ENCODE measurements at places on chromosomes 16 and 17.

- peak; percentile 49 for DNase-seq
These were observed 7.4 kb downstream of the FOXF1 start for GRCh38 chr16:86517652-86518258.

- peak; percentile 84 for DNase-seq
These were observed 309.4 kb downstream of the SEC14L1 start for GRCh38 chr17:77449908-77450741.

- DNase-seq = no peak
These were observed at the start of gene CACNG5 for GRCh38 chr17:66834919-66835454. Gene CACNG5, plus strand, starts transcription at chr17:66835117. Its CDS starts 42,216 bp downstream, at chr17:66877333.

DNA sequence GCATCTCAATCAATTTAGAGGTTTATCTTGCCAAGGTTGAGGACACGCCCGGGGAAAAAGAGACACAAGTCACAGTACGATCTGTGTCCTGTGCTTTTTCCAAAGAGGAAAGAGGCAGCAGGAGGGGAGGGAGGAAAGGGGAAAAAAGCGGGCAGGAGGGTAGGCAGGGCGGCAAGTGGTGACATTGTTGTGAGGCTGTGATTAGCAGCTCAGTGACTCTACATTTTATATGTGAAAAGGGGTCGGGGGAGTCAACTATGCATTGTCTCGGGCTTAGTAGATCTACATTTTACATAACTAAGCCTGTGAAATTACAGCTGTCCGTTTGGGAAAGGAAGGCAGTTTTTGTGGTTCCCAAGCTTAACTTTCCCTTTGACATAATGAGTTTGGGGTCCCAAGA, 22.2 kb upstream of the RIPOR1 start:
- no peak for DNase-seq

- DNase-seq = no peak
These were observed 17.3 kb downstream of the SLC35G3 start for GRCh38 chr17:35176897-35177296.

DNA sequence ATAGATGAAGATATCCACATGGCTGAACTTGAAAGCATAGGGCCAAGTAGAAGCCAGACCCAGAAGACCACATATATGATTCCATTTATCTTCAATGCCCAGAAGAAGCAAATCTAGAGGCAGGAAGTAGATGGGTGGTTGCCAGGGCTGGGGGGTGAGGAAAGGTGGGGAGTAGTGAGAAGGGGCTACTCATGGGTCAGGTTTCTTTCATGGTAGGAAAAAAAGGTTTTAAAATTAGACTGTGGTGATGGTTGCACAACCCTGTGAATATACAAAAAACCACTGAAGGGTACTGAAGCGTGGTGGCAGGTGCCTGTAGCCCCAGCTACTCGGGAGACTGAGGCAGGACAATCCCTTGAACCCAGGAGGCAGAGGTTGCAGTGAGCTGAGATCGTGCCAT, 5.4 kb downstream of the CD2BP2 start:
- no peak for DNase-seq

- DNase-seq = peak; percentile 90
These were observed at the start of the genes CHTF8 and UTP4 for GRCh38 chr16:69132424-69133252. Gene CHTF8, minus strand, starts transcription at chr16:69132588. Its CDS starts 11,130 bp downstream, at chr16:69121458. Gene UTP4, plus strand, starts transcription at chr16:69132649. Its CDS starts 811 bp downstream, at chr16:69133460.

GRCh38 chr16:21953541-21953902, 361 bp downstream of the UQCRC2 start:
- DNase-seq = no peak

DNA sequence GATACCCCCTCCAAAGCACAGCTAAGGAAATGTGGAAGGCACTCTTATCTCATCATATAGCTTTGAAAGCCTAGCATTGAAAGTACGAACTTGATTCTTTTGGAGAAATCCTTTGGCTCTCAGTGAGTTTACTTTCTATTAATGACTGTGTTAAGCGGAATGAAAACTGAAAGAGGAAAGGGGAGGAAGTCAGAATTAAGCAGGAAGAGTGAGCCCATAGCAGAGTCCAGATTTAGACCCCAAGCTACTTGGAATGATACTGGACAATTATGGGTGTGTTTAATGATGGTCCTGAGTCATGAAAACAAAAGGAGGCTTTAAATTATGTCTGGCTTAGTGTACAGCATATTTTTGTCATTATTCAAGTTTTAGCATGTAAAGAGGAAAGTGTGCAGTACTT, 42.2 kb downstream of the TENT4B start:
- DNase-seq = no peak

GRCh38 chr17:37824534-37825485, 80.0 kb upstream of the HNF1B start:
- DNase-seq = no peak

DNA sequence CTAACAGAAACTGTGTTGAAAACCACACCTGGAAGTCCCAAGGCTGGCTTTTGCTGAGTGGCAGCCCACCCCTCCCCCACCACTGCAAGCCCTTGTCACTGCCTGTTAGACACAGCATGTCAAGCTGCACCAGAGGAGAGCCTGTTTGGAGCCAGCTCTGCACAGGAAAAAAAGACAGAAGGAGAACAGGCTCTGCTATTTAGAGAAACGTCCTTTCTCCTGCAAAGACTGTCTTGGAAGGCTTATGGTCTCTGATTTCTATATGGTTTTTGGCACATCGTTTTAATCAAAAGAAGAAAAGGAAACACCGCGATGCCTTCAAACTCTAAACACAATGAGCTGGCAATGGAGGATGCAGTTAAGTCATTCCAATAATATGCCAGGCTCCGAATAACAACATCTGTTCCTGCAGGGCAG, 275.5 kb downstream of the MAP2K4 start:
- DNase-seq = no peak

DNA sequence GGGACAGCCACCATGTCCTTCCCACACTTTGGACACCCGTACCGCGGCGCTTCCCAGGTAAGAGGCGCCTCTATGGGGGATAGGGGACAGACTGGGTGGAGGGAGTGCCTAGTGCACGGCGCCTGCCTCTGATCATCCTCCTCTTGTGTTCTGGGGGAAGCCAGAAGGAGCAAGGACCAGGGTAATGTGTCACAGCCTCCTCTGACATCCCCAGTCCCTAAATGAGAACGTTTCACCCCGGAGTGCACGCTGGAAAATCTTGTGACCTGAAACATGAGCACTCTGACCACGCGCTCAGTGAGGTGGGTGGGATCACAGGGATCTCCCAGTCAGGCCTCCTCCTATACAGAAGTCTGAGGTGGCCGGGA, 1.1 kb downstream of the IRX6 start:
- no peak for DNase-seq

DNA sequence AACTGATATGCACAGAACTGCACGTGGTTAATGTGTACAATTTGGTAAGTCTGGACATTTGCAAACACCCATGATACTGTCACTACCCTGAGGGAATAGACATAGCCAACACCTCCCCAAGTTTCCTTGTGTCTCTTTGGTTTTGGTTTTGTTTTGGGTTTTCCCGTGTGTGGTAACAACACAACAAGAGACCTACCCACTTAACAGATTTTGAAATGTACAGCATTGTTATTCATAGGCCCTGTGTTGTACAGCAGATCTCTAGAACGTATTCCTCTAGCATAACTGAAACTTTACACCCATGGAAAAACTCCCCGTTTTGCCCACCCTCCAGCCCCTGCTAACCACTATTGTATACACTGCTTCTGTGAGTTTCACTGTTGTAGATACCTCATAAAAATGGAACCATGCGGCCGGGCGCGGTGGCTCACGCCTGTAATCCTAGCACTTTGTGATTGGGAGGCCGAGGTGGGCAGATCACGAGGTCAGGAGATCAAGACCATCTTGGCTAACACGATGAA, 76.3 kb upstream of the TBC1D3K start:
- no peak for DNase-seq

DNA sequence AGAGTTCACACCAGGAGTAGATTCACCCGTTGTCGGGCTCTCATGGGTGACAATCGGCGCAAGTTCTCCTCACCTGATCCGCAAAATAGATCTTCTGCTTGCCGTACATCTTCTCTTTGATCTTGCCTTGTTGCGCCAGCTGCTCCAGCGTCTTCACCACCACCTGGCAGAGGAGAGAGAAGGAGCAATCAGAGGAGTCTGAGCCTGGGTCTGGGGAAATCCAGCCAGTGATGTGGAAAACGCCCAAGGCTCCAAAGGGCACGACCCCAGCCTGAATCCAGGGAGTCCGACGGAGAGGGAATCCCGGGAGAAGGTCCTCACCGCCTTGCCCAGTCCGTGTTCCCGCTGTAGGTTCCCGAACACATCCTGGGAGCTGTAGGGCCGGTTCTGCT, 393 bp downstream of the PSMC3IP start:
- no peak for DNase-seq

Data from activated naive CD8-positive, alpha-beta T cell treated with anti-CD3 and anti-CD28 coated beads, Interleukin-2, amount 50 U/mL, for 24 hours (primary cell).